ENCODE measurements at places on chromosomes 4 and X.

GRCh38 chrX:3576886-3577501, 136.5 kb downstream of the PRKX start:
- no peak for DNase-seq

- DNase-seq, result peak; percentile 88
Observed at GRCh38 chr4:10157478-10158332, 41.1 kb upstream of the WDR1 start.

- DNase-seq, result no peak
Observed at GRCh38 chrX:14777525-14777924, 95.3 kb downstream of the FANCB start.

DNA sequence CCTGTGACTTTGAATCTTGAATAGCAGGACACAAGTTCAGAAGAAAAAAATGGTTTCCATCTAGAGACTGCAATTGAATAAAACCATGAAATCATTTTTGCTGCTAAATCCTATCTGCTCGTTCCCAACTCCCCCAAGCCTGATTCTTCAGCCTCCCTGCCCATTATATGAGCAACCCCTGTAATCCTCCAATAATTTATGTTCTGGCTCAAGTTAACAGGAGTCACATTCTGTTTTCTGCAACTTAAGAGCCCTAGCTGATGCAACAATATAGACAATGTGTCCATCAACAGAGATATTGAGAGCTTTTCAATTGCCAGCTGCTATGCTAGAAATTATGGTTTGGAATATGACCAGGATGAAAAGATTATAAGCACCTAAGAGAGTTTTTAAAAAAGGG, 84.1 kb downstream of the LDB2 start:
- DNase-seq, result no peak

DNA sequence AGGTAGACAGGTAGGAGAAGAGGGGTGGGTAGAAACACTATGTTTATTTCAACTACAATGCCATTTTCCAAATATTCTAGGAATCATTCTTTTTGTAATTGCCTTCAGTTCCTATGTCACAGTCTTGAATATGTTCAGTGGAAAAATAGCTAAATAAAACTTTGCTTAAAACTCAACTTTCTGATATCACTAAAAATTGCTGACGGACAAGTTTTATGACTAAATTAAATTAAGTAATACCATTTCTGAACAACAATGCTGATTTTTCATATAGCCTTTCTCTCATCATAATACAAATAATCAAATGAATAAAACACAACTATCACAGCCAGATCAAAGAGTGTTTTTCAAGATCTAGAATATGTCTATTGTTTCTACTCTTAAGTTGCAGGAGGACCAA, 53.1 kb downstream of the TEC start:
- no peak for DNase-seq

GRCh38 chr4:47340914-47341313, 122.6 kb downstream of the COMMD8 start:
- DNase-seq, result no peak

DNA sequence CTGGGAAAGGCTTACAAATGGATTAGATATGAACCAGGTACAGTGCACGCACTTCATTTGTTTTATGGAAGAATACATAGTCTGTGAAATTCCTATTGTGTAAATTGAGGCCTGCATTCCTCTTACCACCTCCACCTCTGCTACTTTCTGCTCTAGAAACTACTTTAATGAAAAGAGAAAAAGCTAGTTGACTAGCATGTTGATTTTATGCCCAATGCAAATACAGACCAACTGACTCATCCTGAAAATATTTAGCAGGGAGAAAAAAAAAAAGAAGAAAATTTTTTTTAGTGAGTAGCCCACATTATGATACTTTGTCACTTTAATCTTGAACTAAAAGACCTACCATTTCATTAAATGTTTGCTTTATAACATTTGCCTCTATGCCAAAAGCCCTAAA, 41.2 kb downstream of the DCLK2 start:
- DNase-seq, result peak; percentile 24
